ENCODE measurements at places on chromosomes 5 and 9. TPM values are rescaled to one million over a fixed set of nuclear protein-coding genes. Genes with fewer than 3 reads are reported as not detected.

- no peak overlapping the region for H3K4me3 ChIP-seq
- no peaks in the 10 kb centered on the region for H3K36me3 ChIP-seq
- no peaks in the 10 kb centered on the region for H3K27me3 ChIP-seq
- H3K4me1 ChIP-seq: no peaks in the 10 kb centered on the region
- no peak overlapping the region for H3K27ac ChIP-seq
- no peak for DNase-seq
Observed at GRCh38 chr5:13749766-13750165, 194.7 kb downstream of the DNAH5 start.

DNA sequence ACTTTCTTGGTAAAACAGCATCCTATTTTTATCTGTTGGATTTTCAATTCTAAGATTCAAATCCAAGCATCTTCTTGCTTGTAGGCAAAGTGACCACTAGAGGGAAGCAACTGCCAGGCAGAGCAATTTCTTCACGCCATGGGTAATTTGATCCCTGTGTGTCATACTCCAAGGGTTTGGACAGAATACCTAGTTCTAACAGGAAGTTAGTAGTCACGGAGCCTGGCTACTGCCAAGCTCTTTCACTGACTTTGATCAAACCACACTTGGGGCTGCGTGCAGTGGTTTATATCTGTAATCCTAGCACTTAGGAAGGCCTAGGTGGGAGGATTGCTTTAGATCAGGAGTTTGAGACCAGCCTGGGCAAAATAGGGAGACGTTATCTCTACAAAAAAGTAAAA is 473.6 kb upstream of the TNC start:
- no peak overlapping the region for H3K27ac ChIP-seq
- peak; percentile 52 for DNase-seq
- no peak overlapping the region for H3K4me3 ChIP-seq
- H3K36me3 ChIP-seq: no peaks in the 10 kb centered on the region
- H3K4me1 ChIP-seq: no peaks in the 10 kb centered on the region

The PDE6A gene
- not detected for total RNA-seq

GRCh38 chr5:174876-175465 is 16.3 kb upstream of the LRRC14B start:
- no peak overlapping the region for H3K27ac ChIP-seq
- H3K4me1 ChIP-seq: peaks cover 12% of the 10 kb centered on the region
- H3K4me3 ChIP-seq: no peak overlapping the region

DNA sequence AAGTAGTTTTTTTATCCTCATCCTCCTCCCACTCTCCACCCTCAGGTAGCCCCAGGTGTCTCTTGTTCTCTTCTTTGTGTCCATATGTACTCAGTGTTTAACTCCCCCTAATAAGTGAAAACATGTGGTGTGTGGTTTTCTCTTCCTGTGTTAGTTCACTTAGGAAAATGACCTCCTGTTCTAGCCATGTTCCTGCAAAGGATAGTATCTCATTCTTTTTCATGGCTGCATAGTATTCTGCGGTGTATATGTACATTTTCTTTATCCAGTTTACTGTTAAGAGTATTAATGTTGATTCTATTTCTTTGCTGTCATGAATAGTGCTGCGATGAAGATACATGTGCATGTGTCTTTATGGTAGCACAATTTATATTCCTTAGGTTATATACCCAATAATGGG is 68.4 kb upstream of the RANBP3L start:
- no peaks in the 10 kb centered on the region for H3K27me3 ChIP-seq
- no peak overlapping the region for H3K4me3 ChIP-seq
- no peaks in the 10 kb centered on the region for H3K36me3 ChIP-seq

- no peaks in the 10 kb centered on the region for H3K4me1 ChIP-seq
- no peak overlapping the region for H3K27ac ChIP-seq
- no peak overlapping the region for H3K4me3 ChIP-seq
Observed at GRCh38 chr5:178331491-178331996, 98.9 kb upstream of the PHYKPL start.

DNA sequence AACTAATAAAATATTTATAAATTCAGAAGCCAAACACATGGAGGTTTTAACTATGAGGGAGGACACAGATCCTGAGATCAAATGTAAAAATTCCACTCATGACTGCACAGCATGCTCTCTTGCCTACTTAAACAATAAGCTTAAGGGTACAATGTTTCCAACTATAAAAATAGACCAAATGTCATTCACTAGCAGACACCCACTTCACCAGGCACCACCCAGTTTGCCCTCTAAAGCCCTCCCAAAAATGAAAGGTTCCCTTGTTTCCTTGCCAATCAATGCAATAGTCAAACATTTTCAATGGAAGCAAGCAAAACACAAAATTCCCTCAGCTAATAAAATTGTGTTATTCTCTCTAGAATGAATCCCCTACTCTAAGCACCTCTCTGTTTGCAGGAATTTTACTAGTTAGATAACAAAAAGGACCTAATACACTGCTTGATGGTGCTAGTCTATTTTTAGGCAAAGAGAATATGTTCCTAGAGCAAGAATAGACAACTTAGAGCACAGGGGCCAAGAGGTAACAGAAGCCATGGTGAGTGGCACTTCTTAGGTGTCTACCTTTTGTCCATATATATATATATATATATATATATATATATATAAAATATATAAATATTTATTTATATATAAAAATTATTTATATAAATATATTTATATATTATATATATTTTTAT is 135.3 kb downstream of the HOMER1 start:
- H3K4me1 ChIP-seq: no peaks in the 10 kb centered on the region
- no peaks in the 10 kb centered on the region for H3K27me3 ChIP-seq
- no peak for DNase-seq
- H3K36me3 ChIP-seq: 0 out of 3 replicates have a peak, but pooled peaks cover 5% of the 10 kb centered on the region
- H3K27ac ChIP-seq: no peak overlapping the region
- no peak overlapping the region for H3K4me3 ChIP-seq

The NPR3 gene
- total RNA-seq: not detected

DNA sequence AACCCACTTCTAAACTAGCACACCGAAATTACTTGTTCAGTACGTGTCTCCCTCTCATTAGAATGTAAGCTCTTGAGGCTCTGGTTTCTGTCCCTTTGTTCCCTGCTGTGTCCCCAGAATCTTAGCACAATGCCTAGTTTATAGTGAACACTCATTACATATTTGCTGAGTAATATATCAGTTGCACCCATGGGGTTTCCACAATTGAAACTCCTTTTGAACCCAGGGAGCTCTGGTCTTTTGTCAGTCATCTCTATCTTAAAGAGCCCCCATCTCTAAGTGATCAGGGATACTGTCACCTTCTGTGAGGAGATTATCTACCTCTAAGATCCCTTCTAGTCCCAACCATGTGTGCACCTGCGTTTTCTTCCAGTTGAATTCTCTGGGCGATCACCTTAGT is 12.8 kb downstream of the CAMK4 start:
- H3K27me3 ChIP-seq: no peaks in the 10 kb centered on the region
- H3K27ac ChIP-seq: no peak overlapping the region
- H3K4me3 ChIP-seq: no peak overlapping the region
- H3K36me3 ChIP-seq: no peaks in the 10 kb centered on the region

- no peak overlapping the region for H3K4me3 ChIP-seq
- no peaks in the 10 kb centered on the region for H3K36me3 ChIP-seq
- DNase-seq: no peak
- no peak overlapping the region for H3K27ac ChIP-seq
- H3K4me1 ChIP-seq: no peaks in the 10 kb centered on the region
Observed at GRCh38 chr5:73701566-73701965, 75.6 kb downstream of the ARHGEF28 start.

The C9orf50 gene
- not detected for total RNA-seq
